A375 (cell line): ENCODE measurements at places on chromosomes 2 and 18. TPM values are rescaled to one million over a fixed set of nuclear protein-coding genes. Genes with fewer than 3 reads are reported as not detected.

The GPR75 gene
- total RNA-seq = 2.4 and 3.0 TPM in 2 replicates

The RIT2 gene
- total RNA-seq = not detected in 2 replicates

The CD8A gene
- total RNA-seq = 0.08 TPM in 1 of 2 replicates, not detected in the other

The RGPD4 gene
- not detected in 2 replicates for total RNA-seq
